ENCODE measurements at places on chromosomes 13 and 19.

GRCh38 chr13:24214528-24214927 lies 54.0 kb downstream of the SPATA13 start:
- DNase-seq, result no peak

- DNase-seq, result no peak
Measured at GRCh38 chr13:85314686-85315085, 484.5 kb downstream of the SLITRK6 start.

DNA sequence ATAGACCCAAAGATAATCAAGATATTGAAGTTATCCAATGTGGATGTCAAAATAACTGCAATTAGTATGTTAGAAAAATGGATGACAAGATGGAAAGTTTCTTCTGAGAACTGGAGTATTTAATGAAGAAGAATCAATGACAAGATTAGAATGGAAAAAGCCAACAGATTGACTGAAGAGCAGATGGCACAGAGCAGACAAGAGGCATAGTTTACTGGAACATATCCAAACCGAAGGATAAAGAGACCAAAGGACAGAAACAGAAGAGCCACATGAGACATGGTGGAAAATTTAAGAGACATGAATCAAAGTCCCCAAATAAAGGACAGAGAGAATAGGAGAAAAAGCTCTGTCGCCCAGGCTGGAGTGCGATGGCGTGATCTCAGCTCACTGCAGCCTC lies 89.6 kb upstream of the RXFP2 start:
- DNase-seq, result no peak

DNA sequence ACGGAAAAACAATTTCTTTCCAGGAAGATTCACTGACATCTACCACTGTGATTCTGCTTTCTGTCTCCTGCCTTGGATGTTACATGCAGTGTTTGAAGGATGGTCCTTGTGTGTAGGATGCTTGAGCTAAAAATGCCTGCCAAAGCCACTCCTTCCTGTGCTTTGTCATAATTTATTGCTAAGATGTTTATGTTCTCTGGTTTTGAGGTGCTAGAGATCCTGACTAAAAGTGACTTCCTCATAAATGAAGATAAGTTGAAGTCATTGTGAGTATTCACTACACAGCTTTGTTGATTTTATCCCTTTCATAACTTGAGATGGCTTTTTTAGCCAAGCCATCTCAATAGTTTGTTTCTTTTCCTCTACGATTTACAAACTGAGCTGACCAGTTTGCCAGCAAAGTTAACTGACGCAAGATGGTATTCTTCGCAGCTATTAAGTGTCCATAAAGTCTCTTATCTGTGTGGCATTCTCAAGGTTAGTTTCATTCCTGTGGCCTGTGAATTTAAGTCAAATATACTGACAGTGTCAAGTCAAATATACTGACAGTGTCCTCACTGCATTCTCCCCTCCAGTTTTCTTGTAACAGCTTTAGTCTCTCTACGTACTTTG lies 15.7 kb upstream of the FBXL3 start:
- no peak for DNase-seq

GRCh38 chr19:45506246-45506988 lies 862 bp upstream of the VASP start:
- DNase-seq, result peak; percentile 93

- no peak for DNase-seq
Measured at GRCh38 chr13:86572115-86572514, 772.9 kb upstream of the SLITRK6 start.

- DNase-seq, result no peak
Measured at GRCh38 chr13:94400874-94401273, 78.6 kb downstream of the DCT start.

DNA sequence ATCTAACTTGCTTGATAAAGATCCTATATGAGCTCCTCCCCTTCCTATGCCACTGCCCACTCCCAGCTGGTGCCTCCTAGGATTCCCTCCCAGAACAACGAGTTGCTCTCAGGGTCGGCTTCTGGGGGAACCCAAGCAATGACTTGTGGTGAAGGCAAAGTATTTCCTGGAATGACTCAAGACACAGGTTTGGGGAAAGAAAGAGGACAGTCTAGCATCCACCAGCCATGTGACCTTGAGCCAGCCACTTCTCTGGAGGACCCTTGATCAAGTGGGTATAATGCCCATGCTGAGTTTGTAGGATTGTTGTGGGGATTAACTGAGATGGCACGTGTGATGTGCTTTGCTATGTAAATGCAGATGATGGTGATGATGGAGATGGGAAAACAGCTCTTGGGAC lies 33.0 kb downstream of the MBD3L2B start:
- DNase-seq, result no peak

DNA sequence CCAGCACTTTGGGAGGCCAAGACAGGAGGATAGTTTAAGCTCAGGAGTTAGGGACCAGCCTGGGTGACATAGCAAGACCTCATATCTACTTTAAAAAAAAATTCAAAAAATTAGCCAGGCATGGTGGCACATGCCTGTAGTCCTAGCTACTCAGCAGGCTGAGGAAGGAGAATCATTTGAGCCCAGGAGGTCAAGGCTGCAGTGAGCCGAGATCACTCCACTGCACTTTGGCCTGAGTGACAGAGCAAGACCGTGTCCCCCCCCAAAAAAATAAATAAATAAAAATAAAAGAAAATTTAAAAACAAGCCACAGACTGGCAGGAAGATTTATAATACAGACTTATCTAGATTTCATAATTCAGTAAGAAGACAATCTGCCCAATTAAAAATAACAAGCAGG lies 14.8 kb downstream of the PSPC1 start:
- no peak for DNase-seq

GRCh38 chr19:14472202-14472938 lies 2.8 kb downstream of the PTGER1 start:
- peak; percentile 62 for DNase-seq

DNA sequence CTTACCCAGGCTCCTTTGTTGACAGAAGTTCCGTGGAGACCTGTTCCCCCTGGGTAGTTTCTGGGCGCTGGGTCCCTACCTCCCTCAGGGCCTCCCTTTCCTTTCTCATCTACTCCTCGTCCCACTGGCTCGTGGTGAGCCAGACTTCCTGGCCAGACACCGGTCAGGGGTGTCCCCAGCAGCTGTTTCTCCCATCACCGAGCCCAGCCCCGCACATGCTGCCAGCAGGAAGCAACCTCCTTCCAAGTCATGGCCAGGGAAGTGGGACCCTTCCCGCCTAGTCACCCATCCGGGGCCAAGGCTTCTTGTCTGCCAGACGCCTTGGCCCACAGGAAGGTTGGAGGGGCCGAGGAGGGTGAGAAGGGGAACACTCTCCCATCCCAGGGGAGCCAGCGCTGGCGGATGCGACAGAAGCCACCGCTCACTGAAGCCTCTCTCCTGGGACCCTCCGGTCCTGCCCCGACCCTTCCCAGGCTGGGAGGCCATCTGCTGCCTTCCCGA lies 5.7 kb downstream of the PAK4 start:
- no peak for DNase-seq

- DNase-seq, result no peak
Measured at GRCh38 chr13:39484506-39485313, 118.3 kb downstream of the LHFPL6 start.

DNA sequence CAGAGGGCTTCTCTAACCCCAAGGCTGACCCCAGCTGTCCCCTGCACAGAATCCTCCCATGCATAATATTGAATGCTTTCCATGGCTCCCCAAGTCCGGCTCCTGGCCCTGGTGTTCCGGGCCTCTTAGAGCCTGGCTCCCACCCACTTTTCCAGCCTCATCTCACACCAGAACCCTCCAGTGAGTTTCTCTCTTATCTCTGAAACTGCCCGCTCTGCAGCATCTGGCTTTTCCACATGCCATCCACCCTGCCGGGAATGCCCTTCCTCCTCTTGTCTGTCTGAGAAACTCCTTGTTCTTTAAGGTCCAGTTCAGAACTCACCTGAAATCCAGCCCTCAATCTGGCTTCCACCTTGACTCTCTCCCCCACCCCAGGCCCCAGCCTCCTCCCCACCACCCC lies 6.8 kb downstream of the SYNGR4 start:
- no peak for DNase-seq

DNA sequence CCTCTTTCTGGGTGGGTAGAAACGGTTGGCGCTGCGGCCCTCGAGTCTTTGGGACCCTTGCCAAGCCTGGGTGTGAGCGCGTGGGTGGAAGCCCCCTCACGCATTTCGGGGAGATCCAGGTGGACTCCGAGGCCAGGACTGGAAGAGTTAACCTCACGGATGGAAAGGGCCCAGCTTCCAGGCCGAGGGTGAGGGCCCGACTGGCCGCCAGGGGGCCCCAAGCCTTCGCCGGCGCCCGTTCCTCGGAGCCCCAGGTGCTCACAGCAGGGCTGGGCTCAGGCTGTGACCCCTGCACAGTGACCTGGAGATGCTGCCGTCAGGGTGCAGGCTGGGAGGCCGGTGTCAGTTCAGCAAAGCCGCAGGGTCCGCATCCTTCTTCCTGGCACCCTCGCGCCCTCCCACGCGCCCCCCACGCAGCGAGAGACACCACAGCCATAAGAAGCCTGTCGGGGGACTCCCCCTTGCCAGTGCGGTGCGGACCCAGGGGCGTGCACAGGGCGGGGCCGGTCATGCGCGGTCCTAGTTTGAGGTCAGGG lies 34.2 kb upstream of the TMEM255B start:
- DNase-seq, result peak; percentile 48

DNA sequence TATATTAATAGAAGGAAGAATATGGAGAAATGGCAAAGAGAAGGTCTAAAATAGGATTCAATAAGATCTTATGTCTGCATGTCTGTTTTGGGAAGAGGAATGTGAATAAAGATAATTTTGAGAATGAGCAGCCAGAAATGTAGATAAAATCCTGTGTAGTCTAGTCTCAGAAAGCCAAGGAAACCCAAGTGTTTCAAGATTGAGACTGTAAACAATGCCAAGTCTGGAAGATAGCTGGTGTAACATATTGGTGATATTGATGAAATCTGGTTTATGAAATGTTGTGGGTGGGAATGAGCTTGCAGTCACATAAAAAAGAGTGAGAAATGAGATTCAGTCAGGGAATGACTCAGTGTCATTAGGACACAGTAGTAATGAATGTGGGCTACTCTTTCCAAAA lies 1180.3 kb upstream of the PCDH20 start:
- DNase-seq, result no peak

- DNase-seq, result no peak
Measured at GRCh38 chr13:81379183-81379582, 1038.3 kb upstream of the SPRY2 start.

DNA sequence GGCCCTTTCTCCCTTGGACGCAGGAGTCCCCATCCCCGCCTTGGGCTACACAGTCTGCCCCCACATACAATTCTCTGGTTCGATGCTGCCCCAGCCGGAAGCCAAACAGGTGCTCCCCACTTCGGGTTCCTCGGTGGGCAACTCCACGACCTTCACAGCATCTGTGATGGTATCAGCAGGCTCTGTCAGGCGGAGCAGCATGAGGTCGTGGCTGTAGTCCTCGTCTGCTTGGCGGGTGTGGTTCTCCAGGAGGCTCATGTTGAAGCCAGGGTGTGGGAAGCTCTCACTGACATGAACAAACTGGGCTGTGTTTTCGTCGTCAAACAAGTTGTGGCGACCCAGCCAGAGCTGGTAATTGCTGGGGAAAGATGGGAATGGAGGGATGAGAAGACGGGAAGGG lies 3.5 kb downstream of the KLK1 start:
- no peak for DNase-seq

- DNase-seq, result no peak
Measured at GRCh38 chr19:41741244-41741554, 14.1 kb upstream of the CEACAM6 start.

- DNase-seq, result no peak
Measured at GRCh38 chr19:8167985-8168384, 18.6 kb upstream of the FBN3 start.

DNA sequence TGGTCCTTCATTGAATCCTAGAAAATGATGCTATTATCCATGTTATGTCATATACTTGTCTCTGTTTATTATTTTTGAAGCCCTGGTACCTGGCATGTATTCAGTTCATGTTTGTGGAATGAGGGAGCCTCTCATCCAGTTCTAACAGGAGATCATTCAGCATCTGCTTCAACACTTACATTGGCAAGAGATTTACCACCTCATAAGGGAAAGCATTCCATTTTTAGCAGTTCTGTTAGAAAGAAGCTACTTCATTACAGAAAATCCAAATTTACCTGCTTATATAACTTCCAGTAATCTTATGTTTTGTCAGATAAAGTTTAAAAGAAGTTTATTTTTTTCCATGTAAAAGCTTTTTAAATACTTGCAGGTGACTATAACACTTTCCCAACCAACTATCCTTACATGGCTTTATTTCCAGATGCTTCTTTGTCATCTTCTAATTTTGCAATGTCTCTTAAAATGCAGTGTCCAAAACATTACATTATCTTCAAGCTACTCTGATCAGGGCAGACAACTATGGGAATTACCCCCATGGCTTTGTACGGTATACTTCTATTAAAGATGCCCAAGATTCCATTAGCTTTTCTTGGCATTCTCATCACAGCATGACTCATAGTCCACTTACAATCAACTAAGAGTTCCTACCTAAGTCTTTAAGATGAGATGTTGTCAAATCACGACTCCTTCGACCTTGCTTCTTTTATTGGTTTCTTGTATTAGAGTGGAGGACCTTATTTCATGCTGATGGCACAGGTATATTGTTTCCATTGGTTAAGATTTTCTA lies 262.1 kb downstream of the PCDH9 start:
- DNase-seq, result no peak

- peak; percentile 12 for DNase-seq
Measured at GRCh38 chr13:104571161-104571892, 1505.1 kb upstream of the SLC10A2 start.

DNA sequence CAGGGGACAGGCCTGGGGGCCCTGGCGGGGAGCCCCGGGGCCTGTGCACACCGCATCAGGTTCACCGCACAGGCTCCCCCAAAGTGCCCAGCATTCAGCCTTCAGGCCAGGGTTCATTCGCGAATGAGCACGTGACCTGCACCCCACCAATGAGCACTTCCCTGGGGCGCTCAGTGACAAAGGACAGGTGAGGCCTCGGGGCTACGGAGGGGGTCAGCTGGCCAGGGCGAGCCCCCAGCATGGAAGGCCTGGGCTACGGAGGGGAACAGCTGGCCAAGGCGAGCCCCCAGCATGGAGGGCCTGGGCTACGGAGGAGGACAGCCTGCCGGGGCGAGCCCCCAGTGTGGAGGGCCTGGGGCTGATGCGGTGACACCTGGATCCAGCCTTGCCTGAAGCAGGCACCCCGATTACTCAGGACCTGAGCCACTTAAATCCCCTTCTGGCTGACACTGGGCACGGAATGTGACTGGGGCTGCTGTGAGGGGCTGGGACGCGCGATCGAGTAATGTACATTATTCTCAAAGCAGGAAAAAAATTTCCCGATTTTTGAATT lies 23.1 kb downstream of the TCF3 start:
- DNase-seq, result no peak
